ENCODE measurements at places on chromosomes 13 and 19. TPM values are rescaled to one million over a fixed set of nuclear protein-coding genes. Genes with fewer than 3 reads are reported as not detected.
A peak's percentile ranks its signal among the peaks of the same experiment; 100 is the strongest.

DNA sequence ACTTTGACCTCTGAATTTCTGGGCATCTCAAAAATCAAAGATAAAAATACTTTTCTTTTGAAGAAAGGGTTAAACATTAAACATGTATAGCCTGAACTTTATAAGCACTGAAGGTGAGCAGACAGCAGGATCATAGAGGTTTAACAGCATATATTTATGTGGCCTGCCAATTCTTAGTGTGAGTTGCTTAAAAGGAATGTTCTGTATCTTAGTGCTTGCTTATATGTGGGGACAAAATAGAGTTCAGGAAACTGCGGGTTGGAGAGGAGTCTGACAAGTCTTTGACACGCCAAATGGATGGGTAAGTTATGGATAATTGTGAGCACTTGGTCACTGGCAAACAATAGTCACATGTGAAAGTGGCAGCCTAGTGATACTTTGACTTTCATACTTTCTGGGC is 1419.4 kb upstream of the SPRY2 start:
- no peak for DNase-seq

DNA sequence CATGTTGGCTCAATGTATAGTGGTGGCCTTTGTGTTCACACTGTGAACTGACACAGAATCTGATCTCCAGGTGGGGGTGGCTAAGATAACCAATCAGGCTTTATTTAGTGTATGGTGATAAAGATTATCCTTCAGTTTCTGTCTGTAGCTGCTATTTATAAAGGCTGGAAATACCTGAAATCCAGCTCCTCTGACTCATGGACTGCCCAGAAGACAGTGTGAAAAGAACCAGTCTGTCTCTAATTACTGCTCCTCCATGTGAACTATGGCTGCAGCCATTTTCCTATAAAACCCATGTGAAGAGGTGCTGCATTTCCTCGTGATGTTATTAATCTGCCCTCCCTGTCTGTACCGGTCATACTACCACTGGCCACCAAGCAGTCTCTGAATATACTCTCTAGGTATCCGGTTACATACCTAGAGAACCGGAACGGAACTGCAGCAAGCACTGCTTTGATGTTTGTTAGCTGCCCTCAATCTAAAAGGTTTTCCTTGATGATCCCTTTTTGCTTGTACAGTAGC is 238.0 kb downstream of the LHFPL6 start:
- no peak for DNase-seq

DNA sequence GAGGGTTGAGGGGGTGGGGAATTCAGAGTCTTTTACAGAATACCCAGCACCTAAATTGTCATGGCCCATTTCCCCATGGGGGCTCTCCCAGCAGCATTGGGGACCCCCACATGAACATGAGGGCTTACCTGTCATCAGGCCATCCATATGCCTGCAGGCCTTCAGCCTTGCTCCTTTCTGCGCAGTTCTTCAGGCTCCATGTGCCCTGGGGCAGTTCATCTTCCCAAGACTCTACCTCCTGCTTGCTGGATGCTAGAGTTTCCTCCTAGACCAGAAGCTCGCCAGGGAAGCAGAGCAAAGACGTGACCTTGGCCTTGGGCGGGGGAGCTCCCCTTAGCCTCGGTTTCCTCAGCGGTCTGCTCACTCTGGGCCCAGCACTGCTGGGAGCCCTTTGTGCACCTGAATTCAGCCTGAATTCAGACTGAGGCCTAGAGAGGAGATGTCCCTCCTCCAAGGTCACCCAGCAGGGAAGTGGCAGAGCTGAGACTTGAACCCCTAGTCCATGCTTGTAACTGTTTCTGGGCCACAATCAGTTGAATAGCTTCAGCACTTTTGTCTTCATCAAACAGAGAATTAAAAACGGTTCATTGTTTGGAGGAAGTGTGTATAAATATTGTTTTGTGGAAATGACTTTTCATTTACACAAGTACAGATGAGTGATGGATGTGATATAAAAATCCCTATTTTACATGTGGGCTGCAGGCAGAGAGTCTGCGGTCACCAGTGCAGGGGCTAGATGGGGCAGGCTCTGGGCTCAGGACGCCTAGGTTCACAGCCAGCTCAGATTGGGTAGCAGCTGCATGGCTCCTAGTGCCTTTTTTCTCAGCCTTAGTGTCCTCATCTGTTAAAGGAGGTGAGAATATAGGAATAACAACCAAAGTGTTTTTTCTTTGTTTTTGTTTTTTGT is 9.5 kb downstream of the PPP5C start:
- DNase-seq, result no peak

The CEACAM4 gene
- total RNA-seq, result not detected

The SIGLEC12 gene
- total RNA-seq, result not detected

DNA sequence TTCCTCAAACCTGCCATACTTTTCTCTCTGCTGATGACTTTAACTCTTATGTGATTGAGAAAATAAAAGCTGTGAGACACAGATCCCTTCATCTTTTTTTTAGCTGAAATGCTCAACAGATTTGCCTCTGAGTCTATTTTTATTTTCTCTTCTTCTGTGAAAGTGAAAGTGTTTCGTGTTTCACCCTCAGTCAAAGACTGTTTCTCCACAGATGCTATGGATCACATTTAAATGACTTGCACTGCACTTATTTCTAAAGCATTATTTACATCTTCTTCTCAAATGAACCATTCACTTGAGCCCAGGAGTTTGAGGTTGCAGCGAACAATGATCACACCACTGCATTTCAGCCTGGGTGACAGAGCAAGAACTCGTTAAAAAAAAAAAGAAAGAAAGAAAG is 890.1 kb upstream of the PCDH20 start:
- DNase-seq, result no peak

DNA sequence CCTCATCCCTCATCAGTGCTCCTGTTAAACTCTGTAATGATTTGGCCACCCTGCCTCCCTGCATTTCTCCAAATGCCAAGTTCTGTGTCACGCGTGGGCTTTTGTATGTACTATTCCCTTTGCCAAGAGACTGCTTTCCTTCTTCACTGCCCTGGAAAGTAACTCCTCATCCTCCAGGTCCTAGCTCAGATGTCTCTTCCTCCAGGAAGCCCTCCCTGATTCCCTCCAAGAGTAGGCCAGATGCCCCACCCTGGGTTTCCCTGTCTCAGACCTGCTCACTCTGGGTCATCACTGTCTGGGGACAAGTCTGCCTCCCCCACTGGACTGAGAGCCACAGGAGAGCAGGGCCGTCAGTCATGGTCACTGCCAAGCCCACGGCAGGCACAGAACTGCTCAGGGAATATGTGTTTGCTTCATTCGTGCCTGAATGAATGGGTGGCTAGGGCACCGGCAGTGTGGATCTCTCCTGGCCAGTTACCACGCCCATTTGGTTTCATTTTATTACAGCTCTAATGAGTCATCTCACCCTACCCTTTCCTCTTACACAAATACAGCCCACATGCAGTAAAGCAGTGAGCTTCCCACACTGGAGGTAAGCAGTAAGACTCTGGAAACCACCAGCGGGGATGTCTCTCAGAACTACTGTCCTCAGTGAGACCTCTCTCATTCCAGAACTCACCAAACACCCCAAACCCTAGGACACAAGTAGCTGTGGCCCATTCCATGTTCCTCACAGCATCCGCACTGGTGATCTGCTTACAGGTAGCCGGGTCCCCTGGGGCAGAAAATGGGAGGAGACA is 12.1 kb upstream of the GPR4 start:
- peak; percentile 79 for DNase-seq

GRCh38 chr19:42075364-42075615 is 676 bp upstream of the ZNF574 start:
- DNase-seq, result no peak

- DNase-seq, result no peak
Observed at GRCh38 chr13:110414283-110414682, 107.2 kb downstream of the COL4A2 start.

The ZNF888 gene
- total RNA-seq, result 3.4 TPM

DNA sequence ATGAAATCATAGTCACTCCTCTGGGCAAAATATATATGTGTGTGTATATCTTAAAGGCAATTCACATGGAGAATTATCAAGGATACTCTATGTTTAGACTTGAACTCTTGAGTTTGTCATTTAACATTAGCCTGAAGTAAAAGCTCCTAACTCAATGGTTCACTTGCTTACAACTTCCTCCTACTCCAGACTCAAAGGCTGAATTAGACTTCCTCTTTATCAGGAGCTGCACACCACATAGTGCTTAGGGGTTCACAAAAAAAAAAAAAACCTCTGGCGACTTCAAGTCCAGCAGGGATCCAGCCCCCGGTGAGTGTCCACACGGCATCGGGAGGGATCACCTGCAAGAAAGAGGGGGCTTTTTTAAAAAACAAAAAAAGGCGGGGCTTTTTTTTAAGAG is 68.2 kb upstream of the LSM14A start:
- DNase-seq, result no peak

The GNG7 gene
- total RNA-seq, result 0.30 TPM

- DNase-seq, result no peak
Observed at GRCh38 chr13:63307228-63307627, 1891.6 kb upstream of the PCDH20 start.

DNA sequence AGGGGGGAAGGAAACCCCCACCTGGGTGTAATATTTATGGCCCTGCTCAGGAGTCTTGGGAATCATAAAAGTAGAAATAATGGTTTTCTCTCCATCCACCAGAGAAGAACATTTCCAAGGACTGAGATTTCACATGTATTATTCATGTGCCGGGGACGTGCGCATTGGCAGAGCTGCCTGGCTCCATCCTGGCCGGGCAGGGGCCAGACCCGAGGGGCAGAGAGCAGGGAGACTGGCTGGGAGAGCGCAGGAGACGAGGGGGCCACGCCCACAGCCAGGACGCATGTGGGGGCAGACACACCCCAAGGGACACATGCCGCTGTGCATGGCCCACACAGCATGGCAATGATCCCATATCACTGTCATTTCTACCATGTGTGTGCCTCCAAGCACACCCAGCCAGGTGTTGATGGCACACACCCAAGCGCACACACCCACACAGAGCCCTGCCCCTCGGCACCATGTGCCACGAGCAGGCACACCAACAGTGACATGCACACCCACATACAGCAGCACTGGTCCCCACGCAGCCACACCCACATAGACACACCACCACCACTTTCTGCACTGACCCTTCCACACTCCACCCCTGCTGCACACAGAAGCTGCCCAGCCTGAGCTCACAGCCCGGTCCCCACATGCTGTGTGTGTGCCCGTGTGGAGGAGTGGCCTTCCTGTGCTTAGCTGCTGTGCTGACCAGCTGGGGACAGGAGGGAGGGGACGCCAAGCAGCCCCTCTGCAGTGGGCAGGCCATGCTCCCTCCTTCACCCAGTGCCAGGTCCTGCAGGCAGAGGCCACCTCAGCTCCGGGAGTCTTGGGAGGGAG is 39.3 kb downstream of the CEBPG start:
- no peak for DNase-seq

- DNase-seq, result no peak
Observed at GRCh38 chr19:40395956-40396355, 6.0 kb upstream of the HIPK4 start.

The VSTM1 gene
- not detected for total RNA-seq

GRCh38 chr13:34967851-34968562 is 25.9 kb downstream of the NBEA start:
- DNase-seq, result no peak

DNA sequence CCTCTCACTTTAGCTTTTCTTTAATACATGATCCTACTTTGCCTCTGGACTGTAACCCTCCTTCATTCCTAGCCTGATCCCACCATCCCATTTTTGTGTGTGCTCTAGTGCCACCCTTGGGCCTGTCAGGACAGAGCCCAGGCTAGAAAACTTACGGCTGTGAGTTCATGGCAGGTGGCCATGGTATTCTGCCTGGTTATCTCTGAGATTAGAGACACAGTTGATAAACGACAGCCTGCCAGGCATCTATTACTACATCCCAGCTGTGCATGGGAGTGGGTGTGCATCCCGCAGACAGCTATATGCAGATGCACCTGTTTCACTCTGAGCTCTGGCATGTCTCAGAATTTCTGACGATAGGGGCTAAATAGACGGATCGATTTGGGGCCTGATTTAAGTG is 110.9 kb downstream of the HS6ST3 start:
- no peak for DNase-seq

- no peak for DNase-seq
Observed at GRCh38 chr13:27810009-27810408, 17.7 kb downstream of the GSX1 start.

The B3GNT8 gene
- total RNA-seq, result 0.81 TPM

GRCh38 chr13:95201814-95202651 is 99.2 kb downstream of the ABCC4 start:
- no peak for DNase-seq

GRCh38 chr19:10701955-10702525 is 801 bp downstream of the QTRT1 start:
- peak; percentile 72 for DNase-seq

The RPL18 gene
- 1,417 TPM for total RNA-seq

Measured in A673 (cell line).